ENCODE measurements at places on chromosomes 16 and 17.

- DNase-seq: no peak
Measured at GRCh38 chr16:3112058-3112880, at the start of gene ZNF205. ZNF205 (plus strand) TSS chr16:3112586; CDS start chr16:3113431, 845 bp downstream.

DNA sequence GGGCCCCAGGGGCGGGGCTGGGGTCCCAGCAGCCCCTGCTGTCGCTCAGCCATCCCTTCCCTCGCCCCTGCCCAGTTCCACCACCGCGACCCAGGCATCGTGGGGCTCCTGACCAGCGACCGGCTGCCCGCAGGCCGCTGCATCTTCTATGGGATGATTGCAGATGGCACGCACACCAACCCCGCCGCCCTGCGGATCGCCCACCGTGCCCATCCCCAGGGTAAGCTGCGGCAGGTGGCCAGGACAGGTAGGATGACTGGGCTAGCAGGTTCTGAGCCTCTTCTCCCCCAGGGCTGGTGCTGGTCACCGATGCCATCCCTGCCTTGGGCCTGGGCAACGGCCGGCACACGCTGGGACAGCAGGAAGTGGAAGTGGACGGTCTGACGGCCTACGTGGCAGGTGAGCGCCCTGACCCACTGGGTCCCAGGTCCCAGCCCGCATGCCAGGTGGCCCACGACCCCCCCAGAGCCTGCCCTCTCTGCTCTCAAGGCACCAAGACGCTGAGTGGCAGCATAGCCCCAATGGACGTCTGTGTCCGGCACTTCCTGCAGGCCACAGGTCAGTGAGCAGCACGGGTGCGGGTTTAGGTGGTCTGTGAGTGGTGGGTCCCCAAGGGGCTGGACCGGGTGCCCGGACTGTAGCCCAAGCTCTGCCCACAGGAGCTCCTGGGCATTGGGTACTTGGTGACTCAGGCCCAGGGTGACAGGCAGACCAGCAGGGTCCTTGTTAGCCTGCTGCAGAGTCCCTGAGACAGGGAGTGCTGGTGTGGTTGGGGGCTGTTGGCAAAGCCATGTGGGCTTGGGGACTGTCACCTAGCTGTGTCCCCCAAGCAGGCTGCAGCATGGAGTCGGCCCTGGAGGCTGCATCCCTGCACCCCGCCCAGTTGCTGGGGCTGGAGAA lies 2.8 kb downstream of the CEMP1 start:
- no peak for DNase-seq

- no peak for DNase-seq
Measured at GRCh38 chr16:24829153-24829552, 16.6 kb upstream of the SLC5A11 start.

GRCh38 chr16:30637944-30638343 lies 12.8 kb upstream of the PRR14 start:
- no peak for DNase-seq

GRCh38 chr16:46774743-46775177 lies 26.6 kb upstream of the MYLK3 start:
- DNase-seq: no peak

- no peak for DNase-seq
Measured at GRCh38 chr17:35051183-35051578, 12.3 kb downstream of the RFFL start.

DNA sequence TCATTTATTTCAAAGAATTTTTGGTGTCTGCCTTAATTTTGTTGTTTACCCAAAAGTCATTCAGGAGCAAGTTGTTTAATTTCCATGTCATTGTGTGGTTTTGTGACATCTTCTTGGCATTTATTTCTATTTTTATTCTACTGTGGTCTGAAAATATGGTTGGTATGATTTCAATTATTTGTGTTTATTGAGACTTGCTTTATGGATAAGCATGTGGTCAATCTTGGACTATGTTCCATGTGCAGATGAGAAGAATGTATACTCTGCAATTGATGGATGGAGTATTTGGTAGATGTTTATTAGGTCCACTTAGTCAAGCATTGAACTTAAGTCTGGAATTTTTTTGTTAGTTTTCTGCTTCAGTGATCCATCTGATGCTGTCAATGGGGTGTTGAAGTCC lies 383.0 kb downstream of the PMP22 start:
- DNase-seq: no peak

DNA sequence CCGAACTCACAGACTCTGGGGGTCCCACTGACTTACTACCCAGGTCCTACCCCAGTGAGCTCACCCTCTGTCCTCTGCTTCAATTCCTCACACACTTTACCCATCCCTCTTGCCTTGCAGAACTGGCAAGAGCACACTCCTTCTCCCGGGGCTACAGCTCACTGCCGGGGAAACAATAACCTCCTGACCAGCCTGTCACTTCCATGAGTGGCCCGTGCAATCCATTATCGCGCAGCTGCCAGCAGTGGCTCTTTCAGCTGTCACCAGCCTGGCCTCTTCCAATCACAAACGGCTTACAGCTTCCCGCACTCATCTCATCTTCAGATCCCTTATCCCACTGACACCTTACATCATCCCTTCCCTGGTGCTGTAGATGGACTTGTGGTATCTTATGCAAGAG lies 79.5 kb downstream of the CPPED1 start:
- no peak for DNase-seq

- DNase-seq: no peak
Measured at GRCh38 chr17:75570034-75570676, 17.4 kb upstream of the MYO15B start.

GRCh38 chr16:65769776-65770438 lies 596.6 kb upstream of the CDH5 start:
- DNase-seq: no peak

- no peak for DNase-seq
Measured at GRCh38 chr17:51486091-51486490, 225.7 kb downstream of the UTP18 start.

- DNase-seq: no peak
Measured at GRCh38 chr16:19722981-19723380, 4.9 kb downstream of the IQCK start.

DNA sequence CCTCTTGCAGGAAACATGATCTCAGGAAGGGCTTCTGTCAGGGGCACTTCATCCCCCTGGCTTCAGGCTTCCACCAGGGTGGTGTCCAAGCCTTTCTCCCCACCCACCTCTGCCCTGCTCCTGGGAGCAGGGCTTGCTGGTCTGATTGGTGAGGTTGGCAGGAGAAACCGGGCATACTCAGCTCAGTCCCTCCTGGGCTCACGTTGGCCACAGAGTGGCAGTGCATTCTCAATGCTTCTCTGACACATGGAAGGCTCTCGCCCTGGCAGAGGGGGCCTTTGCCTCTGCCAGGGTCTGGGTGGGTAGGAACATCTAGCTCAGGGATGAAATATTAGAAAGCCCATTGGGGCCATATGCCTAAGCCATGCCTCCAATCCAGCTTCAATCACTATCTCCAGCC lies 142.8 kb downstream of the AXIN2 start:
- DNase-seq: no peak

- DNase-seq: no peak
Measured at GRCh38 chr16:30518552-30518951, 7.8 kb downstream of the ZNF768 start.

DNA sequence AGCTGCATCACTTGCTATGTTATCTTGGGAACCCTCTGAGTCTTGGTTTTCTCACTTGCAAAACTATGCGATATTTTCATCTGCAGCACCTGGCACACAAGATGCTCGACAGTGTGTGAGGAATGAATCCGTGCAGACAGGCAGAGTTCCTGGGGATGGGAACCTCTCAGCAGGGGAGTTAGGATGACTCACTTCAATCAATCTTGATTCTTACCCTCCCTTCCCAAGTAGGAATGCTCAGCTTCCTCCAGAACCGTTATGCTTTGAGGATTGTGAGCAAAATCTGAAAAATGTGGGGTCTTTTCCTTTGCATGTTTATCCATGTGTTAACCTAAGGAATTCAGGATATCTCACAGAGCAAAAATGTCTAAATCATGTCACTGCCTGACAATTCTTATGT lies 68.9 kb upstream of the HNF1B start:
- DNase-seq: no peak
